ENCODE measurements at places on chromosomes 2 and 18. TPM values are rescaled to one million over a fixed set of nuclear protein-coding genes. Genes with fewer than 3 reads are reported as not detected.

GRCh38 chr2:233041722-233042323 is 9.4 kb downstream of the NEU2 start:
- no peak overlapping the region for H3K27ac ChIP-seq
- no peaks in the 10 kb centered on the region for H3K36me3 ChIP-seq
- no peaks in the 10 kb centered on the region for H3K27me3 ChIP-seq
- H3K4me1 ChIP-seq: no peaks in the 10 kb centered on the region
- no peak overlapping the region for H3K4me3 ChIP-seq

- H3K27ac ChIP-seq: no peak overlapping the region
- no peaks in the 10 kb centered on the region for H3K27me3 ChIP-seq
- no peaks in the 10 kb centered on the region for H3K4me1 ChIP-seq
- H3K36me3 ChIP-seq: no peaks in the 10 kb centered on the region
- DNase-seq: no peak
Observed at GRCh38 chr18:64693766-64694165, 544.9 kb upstream of the LINC00305 start.

- H3K4me1 ChIP-seq: no peaks in the 10 kb centered on the region
- no peak overlapping the region for H3K4me3 ChIP-seq
- no peak for DNase-seq
- H3K27ac ChIP-seq: no peak overlapping the region
- no peaks in the 10 kb centered on the region for H3K27me3 ChIP-seq
- no peaks in the 10 kb centered on the region for H3K36me3 ChIP-seq
Observed at GRCh38 chr2:149380205-149380604, 49.8 kb downstream of the LYPD6 start.

EGR4 gene
- not detected for total RNA-seq

CLEC4F gene
- 0.15 TPM for total RNA-seq

SLC11A1 gene
- total RNA-seq: 10.6 TPM

Data from esophagus squamous epithelium (tissue), 5 donors.